ENCODE measurements at places on chromosomes 5 and 9. TPM values are rescaled to one million over a fixed set of nuclear protein-coding genes. Genes with fewer than 3 reads are reported as not detected.
A peak's percentile ranks its signal among the peaks of the same experiment; 100 is the strongest.

CDKN2A gene
- total RNA-seq = 10.3 TPM

SLC6A7 gene
- total RNA-seq = not detected

MSMP gene
- not detected for total RNA-seq

PIP5KL1 gene
- 6.0 TPM for total RNA-seq

TAF11L13 gene
- not detected for total RNA-seq

DMRT2 gene
- total RNA-seq = not detected

IL17B gene
- total RNA-seq = 1.9 TPM

LCN12 gene
- 0.27 TPM for total RNA-seq

ANKRD18A gene
- not detected for total RNA-seq

DEPDC1B gene
- not detected for total RNA-seq

IFNE gene
- not detected for total RNA-seq

- DNase-seq = no peak
These were observed 17.6 kb downstream of the PTCH1 start for GRCh38 chr9:95499046-95499676.

DNA sequence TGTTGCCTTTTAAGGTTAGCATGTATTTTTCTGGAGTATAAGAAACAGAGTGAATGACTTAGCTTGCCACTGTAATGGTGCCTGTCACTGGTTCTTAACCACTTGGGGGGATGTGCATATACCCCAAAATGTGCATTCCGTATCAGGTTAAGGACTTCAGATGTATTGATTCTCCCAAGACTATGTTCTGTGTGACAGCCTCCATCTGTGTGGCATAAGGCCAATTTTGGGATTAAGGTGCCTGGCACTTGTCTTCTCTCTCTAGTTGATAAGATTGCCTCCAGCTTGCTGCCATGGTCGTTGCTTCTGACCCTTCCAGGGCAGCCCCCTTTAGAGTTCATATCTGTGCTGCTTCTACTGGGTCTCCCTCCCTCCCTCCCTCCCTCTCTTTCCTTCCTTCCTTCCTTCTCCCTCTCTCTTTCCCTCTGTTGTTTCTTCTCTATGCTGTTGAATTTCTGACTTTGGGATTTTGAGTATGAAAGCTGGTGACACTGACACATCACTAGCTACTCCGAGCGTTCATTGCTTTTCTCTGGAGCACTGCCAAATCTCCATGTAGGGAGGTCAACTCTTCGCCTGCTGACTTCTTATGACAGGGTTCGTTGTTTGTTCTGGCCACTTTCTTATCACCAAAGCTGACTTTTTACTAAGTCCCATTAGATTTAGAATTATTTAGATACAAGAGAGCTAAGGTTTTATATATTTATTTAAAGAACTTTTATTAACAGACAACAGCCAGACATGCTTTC is 31.0 kb downstream of the TNFAIP8 start:
- DNase-seq = peak; percentile 35

GRCh38 chr5:159049844-159050315 is 49.8 kb downstream of the EBF1 start:
- no peak for DNase-seq

GRCh38 chr5:171633776-171634470 is 151.7 kb upstream of the SMIM23 start:
- DNase-seq = no peak

GRCh38 chr5:93130624-93131490 is 450.2 kb downstream of the NR2F1-AS1 start:
- no peak for DNase-seq

- DNase-seq = no peak
These were observed 19.6 kb downstream of the ZNF131 start for GRCh38 chr5:43140286-43140685.

GRCh38 chr9:90274725-90275124 is 367.9 kb downstream of the DIRAS2 start:
- no peak for DNase-seq

- no peak for DNase-seq
These were observed 102.3 kb upstream of the LMX1B start for GRCh38 chr9:126511411-126511810.

GRCh38 chr9:137432687-137433348 is 8.3 kb downstream of the ENTPD8 start:
- no peak for DNase-seq

DNA sequence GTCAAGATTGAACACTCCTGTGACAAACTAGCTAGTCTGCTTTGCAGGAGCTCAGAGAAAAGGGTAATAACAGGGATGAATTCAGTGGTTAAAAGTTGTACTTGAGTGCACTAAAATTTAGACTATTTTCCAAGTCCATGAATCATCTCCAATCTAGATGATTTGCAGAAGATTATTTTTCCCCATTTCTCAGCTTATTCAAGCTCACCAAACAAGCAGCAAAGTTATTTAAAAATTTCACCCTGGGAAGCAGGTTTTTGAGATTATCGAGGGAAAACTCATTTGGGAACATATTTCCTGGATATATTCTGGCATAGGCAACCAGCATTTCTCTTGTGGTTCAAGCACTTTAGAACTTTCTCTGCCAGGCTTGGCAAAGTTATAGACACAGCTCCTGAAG is 311.4 kb downstream of the TLE1 start:
- DNase-seq = no peak

DNA sequence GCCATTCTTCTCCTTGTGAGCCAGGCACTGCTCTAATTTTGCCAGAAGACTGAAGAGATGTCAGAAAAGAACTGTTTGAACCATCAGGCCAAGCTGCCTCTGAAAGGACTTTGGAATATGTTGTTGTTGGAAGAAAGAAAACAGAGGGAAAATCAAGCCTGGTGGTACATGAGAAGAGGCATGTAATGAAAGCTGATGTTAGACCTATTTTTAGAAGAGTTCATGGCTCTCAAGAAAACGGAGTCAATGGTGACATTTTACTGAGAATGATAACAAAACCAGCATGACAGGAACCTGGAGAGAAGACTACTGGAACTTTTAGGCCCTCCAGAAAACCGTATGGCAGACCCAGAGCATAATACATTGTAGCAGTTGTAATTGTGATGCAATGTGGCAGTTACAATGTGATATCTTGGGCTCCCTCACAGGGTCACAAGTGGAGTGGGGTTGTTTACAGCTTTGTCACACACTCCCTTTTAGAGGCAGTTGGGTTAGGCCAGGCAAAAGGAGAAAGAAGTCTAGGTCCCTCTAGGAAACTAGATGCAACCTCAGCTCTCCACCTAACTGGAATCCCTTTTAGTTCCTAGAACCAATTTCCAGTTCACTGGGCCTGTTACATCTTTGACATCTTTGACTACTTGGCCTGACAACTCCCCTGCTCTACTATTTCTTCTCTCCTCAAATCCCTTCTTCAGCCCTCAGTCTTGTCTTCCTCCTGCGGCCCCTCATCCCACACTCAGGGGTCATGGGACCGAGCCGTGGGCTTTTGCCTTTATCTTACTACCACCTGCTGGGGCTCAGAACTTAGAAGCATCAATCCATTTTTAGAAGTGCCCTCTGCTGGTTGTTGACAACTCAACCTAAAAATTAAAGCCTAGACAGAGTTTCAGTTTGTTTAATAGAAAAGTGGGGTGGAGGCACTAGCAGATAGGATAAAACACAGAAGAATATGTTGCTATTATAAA is 61.2 kb upstream of the JAK2 start:
- no peak for DNase-seq

DNA sequence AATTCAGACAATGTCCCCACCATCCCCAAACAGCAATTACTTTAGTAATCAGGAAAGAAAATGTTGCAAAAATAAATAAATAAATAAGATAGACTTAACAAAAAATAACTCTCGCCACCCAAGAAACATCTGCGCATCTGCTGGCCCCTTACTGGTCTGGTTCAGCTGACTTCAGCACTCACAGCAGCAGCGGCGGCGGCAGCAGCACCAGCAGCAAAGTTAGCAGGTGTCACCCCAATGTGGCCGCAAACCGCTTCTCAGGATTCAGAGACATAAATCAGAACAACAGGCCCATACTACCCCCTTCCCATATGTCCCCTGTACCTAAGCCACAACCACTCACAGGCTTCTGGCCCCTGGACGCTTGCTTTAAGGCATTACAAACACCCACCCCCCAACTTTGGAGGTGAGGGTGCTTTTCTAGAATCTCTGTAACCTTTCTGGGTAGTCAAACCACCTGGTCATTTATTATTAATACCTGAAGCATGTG is 593.0 kb downstream of the BNC2 start:
- DNase-seq = no peak

DNA sequence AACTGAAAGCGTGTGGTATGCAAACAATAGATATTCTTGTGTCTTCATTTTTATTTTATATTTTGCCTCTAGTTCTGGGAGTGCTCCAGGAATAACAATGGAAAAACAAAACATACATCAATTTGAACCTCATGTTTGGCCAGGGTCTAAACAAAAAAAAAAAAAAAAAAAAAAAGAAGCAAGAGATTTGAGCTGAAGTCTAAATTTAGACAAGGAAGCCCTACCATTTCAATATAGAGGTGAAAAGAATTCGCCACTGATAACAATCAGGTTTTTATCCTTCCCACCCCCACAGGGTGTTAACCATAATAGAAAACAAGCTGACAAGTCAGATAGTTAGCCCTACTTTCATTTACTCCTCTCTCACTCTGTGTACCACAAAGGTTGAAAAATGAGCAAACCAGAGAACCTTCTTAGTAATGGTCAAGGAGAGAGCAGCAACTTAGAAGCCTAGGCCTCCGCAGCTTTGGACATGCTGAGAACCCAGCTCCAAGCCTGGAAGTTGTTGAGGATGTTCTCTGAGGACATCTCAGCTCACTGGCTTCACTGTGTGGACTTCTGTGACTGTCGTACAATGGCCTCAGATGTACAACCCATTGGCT is 118.2 kb upstream of the HMHB1 start:
- no peak for DNase-seq

DNA sequence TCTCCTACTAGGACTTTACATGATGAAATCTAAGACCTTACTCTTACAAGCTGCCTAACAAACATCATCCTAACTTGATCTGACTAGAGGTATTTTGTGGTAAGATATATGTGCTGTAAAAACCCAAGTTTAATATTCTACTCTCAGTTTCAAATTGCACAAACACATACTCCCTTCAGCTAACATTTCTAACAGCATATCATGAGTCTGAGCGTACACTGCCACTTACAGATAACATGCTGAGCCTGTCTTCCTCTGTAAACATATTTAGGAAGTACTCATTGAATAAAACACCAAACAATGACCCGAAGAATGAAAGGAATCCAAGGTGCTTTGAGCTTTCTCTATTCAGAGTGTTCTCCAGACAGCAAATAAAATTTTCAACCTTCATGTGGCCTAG is 7.9 kb upstream of the ESM1 start:
- no peak for DNase-seq

GRCh38 chr5:174273325-174273724 is 227.8 kb downstream of the NSG2 start:
- no peak for DNase-seq

DNA sequence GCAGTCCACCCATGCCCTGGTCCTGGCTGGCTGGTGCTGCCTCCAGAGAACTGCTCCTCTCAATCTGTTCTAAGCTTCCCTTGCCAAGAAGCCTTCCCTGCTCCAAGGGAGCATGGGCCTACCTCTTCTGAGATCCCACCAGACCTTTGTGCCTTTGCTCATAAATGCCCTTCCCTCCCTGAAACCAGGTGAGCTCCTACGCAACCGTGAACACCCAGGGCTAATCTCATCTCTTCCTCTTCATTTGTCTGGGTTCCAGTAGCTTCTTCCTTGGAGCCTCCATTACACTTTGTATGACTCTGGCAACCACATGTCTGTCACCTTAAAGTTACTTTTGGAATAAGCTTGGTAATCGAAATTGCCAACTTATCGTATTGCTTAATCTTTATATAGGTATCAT is 270.6 kb downstream of the PBX3 start:
- no peak for DNase-seq

- DNase-seq = peak; percentile 41
These were observed 115.4 kb downstream of the LHX2 start for GRCh38 chr9:124126648-124127646.

DNA sequence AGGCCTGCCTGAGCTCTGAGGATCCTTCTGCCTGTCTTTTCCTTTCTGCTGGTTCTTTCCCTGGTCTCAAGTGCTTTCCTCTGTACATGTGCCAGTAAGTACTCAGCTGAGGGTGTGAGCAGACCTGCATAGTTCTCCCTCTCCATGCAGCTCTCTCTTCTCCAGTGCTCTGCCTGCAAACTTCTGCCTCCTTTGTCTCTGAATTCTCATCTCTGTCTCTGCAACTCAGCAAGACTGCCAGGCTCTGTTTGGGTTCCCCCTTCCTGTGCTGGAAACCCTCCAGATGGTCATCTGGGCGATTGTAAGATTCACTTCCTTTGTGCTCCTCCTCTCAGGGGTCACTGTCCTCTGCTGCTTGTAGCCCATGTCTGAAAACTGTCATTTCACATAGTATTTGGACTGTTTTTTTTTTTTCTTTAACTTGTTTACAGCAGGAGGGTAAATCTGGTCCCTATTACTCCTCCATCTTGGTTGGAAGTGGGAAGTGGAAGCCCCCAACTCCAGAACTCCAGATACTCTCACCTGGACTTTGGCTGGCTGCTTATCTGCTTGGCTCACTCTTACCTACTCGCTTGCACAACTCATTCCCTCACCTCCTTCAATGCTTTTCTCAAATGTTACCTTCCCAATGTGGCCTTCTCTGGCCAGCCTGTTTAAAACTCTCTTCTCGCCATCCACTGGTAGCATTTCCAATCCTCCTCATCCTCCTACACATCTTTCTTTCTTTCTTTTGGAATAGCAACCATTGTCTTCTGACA is 175.3 kb upstream of the TBC1D2 start:
- DNase-seq = no peak

GRCh38 chr9:128116104-128117083 is 11.1 kb downstream of the PTGES2 start:
- no peak for DNase-seq

DNA sequence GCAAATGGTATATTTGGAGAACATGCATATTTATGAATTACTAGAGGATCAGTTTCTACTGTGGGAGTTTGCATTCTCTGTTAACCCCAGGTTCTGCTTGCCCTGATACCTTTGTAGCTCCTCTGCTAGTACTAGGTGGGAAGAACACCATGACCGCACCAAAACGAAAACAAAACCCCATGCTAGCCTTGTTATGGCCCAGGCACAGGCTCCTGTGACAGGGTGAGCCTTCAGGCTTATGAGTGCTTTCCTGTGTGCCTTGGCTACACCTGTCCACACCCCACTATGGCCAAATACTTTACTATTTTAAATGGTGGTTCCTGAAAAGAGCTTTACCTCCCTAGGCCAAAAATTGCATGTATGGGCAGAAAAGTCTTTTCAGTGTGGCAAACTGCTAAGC is 94.8 kb downstream of the PPIC start:
- DNase-seq = no peak

DNA sequence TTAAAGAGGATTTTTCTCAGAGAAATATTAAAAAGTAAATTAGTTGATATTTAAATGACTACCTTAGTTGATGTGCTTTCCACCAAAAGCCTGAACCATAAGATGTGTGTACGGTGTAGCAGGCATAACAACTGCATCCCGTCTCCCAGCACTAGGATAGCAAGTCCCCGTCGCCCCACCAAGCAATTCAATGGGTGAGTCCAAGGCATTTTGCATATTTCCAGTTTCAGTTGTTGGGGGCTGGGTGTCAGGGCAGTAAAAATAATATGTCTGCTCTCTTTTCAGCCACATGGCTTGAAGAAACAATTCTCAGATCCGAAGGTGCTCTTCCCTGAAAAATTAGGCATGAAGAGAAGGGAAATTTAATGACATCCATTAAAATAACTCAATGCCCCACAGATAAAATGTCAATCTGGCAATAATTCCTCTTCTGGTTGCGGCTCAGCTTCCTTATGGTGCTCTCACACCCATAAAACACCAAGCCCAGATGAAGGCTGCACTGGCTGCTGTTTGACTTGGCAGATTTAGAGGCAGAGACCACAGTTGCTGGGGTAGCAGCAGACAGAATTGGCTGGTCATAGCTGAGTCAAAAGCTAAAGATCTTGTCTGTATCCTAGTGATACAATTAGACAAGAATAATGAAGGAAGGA is 124.4 kb upstream of the ADCY2 start:
- DNase-seq = no peak
